ENCODE measurements at places on chromosomes 3 and 15. TPM values are rescaled to one million over a fixed set of nuclear protein-coding genes. Genes with fewer than 3 reads are reported as not detected.

DNA sequence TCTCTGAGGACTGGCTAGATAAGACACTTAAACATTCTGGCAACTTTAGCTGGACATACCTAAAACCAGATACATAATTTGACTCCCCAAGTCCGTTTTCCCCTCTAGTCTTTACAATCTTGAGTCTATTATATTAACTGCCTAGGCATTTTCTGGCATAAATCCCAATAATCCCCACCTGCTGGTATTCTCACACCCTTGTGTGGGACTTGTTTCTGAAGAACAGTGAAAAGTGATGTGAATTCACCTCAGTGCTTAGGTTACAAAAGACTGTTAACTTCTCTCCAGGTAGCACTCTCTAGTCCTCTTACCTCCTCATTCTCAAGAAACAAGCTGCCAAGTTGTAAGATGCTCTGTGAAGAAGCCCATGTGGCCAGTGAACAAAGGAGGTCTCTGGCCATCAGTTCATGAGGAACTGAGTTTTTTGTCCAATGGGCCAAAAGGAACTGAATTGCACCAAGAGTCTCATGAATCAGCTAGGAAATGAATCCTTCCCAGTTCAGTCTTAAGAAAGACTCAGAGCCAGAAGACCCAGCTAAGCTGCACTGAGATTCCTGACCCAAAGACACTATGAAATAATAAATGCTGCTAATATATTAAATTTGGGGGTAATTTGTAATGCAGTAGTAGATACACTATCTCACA is 4.1 kb downstream of the OSBPL11 start:
- DNase-seq, result no peak

DNA sequence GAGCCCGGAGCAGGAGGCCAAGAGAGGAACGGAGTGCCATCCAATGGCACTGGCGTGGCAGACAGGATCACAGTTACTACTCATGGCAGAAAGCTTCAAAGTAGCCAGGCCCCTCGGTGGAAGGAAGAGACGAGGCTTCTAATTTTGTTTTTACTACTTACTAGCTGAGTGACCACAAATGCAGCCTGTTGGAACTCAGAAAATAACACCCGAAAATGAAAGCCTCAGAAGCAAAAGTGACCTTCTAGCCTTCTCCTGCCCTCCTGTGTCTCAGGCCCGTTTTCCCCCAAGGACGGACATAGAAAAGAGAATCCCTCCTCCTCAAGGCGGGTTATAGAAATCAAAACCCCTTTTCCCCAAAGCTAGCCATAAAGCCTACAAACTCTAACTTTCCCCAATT is 9.9 kb upstream of the STRA6 start:
- DNase-seq, result no peak

GRCh38 chr3:117695321-117695720 is 985.7 kb downstream of the TUSC7 start:
- no peak for DNase-seq

- DNase-seq, result no peak
Observed at GRCh38 chr3:54157860-54158259, 35.5 kb downstream of the CACNA2D3 start.

DNA sequence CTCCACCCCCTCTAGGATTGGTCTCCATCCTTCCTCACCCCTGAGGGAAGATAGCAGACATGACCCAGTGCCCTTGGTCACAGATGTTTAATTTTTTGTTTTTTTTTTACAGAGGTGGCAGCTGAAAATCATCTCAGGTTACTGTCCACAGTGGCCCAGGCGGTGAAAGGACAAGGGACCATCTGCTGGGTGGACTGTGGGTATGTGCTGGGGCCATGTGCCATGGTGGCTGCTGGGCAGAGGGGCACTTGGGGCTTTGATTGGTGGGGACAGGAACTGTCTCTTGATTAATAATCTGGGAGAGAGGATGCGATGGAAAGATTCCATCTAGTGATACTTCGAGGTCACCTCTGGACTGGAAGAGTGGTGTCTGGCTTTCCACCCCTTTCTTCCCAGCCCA is 25.4 kb downstream of the PDIA5 start:
- no peak for DNase-seq

PLS1 gene
- 14.6 TPM for total RNA-seq

Data from type B pancreatic cell (in vitro differentiated cells).